Cardiac ventricle fibroblast (primary cell): ENCODE measurements at places on chromosomes 7 and 10. TPM values are rescaled to one million over a fixed set of nuclear protein-coding genes. Genes with fewer than 3 reads are reported as not detected.

IFIT2 gene
- total RNA-seq: 4.2 and 5.6 TPM in 2 replicates

TEX36 gene
- not detected in 2 replicates for total RNA-seq

ADCYAP1R1 gene
- 0.69 and 1.2 TPM in 2 replicates for total RNA-seq

OR2A12 gene
- not detected in 2 replicates for total RNA-seq

ATOH7 gene
- total RNA-seq: not detected in 2 replicates

OR2A5 gene
- not detected in 2 replicates for total RNA-seq

TMEM209 gene
- 7.1 and 11.3 TPM in 2 replicates for total RNA-seq

PRSS37 gene
- not detected in 2 replicates for total RNA-seq

MGAM2 gene
- not detected in 2 replicates for total RNA-seq

RADIL gene
- total RNA-seq: 0.19 and 1.3 TPM in 2 replicates

PTPN20 gene
- 4.5 TPM in 1 of 2 replicates, not detected in the other for total RNA-seq

STEAP1 gene
- 102 and 123 TPM in 2 replicates for total RNA-seq
